Jurkat, Clone E6-1 (cell line): ENCODE measurements at places on chromosomes 11 and 22.
A peak's percentile ranks its signal among the peaks of the same experiment; 100 is the strongest.

- DNase-seq: no peak
Measured at GRCh38 chr11:77058900-77059299, 7.9 kb upstream of the CAPN5 start.

DNA sequence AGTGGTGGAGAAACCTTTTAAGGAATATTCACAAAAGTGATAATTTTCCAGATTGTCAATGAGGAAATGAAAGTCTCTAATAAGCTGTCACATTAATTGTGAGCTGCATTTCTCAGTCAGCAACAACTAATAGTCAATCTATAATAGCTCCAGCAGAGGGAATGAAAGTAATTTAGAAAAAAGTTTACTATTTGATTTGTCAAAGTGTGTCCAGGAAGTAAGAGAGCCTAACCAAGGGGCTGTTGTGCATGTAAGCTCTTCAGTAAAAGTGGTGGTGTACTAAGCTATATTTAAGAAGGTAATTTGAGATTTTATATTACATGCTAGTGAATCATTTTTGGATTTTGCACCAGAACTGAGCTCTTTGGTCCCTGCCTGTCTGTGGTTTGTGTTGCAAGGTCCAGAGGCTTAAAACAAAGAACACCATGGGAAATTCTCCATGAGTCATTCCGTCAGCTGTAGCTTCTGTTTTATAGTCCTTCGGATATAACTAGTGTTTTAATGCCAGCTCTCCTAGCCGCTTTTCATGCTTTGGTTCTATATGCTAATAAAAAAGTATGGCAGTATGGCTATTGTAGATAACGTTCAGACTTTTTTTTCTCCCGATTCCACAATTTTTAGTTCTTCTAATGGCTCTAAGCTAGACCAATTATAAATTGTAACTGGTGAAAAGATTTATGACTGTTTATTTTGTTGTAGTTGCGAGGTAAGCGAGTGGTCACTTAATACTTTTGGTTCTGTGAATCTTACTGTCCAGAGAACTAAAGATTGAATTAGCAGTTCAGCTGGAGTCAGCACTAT lies 64.6 kb downstream of the ARHGEF12 start:
- DNase-seq: no peak

DNA sequence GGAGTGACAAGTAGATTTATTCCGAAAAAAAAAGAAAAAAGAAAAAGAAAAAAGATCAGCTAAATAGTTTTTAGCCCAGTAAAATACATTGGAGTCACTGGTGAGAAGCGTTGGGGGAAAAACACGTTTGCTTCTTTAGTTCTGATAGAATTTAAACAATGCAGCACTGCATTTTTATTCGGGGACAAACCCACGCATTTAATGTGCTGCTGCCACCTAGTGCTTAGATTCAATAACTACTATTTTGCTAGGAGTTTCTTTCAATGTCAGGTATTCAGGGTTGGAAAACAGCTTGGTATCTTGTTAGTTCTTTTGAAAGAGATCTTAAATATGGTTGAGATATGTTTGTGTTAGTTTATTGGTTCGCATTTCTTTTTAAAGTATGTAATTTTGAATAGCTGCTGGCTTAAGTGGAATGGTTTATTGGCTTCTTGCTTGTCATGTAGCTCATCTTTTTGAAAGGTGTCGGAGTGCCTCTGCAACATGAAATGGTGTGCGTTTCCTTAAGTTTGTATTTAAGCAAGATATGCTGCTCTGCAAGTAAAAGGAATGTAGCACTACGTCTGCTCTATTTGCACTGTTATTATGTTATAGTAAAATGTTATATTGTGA lies 41.9 kb downstream of the SVIP start:
- peak; percentile 16 for DNase-seq

DNA sequence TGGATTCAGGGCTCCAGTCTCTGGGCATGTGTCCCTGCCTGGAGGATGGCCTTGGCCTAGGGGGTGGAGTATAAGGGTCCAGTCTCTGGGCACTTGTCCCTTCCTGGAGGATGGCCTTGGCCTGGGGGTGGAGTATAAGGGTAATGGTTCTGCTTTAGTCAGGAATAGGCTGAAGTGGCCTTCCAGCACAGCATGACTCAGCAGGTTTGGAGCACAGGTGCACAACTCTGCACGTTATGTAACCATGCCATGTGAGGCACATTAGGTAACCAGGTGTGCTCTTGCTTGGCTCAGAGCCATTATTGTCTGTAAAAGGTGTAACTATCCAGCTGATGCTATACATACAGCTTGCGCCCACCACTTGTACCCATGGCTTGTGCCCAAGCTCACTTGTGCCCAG lies 48.4 kb upstream of the POLD3 start:
- DNase-seq: peak; percentile 15

- DNase-seq: no peak
Measured at GRCh38 chr11:22703040-22703439, 36.6 kb downstream of the GAS2 start.

- no peak for DNase-seq
Measured at GRCh38 chr11:127919206-127920000, 668.0 kb downstream of the ETS1 start.

- DNase-seq: no peak
Measured at GRCh38 chr11:14886513-14886912, 5.5 kb downstream of the CYP2R1 start.

DNA sequence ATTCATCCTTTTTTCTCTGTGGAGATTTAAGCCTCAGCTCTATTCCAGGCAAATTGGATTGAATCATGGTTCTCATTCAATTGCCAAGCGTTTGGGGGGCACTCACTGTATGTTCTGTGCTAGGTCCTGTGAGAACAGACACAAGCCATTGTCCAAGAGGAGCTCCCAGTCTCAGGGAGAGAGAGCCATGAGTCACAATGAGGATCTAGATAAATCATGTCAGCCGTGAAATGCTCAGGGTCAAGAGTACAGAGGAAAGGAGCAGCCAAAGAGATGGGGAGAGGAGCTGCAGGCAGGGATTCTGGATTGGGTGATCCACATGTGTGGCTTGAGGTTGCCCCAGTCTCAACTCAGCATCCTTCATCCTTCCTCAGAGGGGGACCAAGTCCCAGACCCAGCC lies 93.6 kb downstream of the FEZ1 start:
- DNase-seq: no peak

GRCh38 chr11:46599340-46600193 lies 5.7 kb upstream of the AMBRA1 start:
- DNase-seq: no peak

- no peak for DNase-seq
Measured at GRCh38 chr11:116827461-116827860, 2.2 kb upstream of the APOC3 start.

- DNase-seq: no peak
Measured at GRCh38 chr22:42596863-42597530, 17.7 kb downstream of the POLDIP3 start.

- no peak for DNase-seq
Measured at GRCh38 chr11:77475206-77475605, 1.3 kb upstream of the PAK1 start.

DNA sequence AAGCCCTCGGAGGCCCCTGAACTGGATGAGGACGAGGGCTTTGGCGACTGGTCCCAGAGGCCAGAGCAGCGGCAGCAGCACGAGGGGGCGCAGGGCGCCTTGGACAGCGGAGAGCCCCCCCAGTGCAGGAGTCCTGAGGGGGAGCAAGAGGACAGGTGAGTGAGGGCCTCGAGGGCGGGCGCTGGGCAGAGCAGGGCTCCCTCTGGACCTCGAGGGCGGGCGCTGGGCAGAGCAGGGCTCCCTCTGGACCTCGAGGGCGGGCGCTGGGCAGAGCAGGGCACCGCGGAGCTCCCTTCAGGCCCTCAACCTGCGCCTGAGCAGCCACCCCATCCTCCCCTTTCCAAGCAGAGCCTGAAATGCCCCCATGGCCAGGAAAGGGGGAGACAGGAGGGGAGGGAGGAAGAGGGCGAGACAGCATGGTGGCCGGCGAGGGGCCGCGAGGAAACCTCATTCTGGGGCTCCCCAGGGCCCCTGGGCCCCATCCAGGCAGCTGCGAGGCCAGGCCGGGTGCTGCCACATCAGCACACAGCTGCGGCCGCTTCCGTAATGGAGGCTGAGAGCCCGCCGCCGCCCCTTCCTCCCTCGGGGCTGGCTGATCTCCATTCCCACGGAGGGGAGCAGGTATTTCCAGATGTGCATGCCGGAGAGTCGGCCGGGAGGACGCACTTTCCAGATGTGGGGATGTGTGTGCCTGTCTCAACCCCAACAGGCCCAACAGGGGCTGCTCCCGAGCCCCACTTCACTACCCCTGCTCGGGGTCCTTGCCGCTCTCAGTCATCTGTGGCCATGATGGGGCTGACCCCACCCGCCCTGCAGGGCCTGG lies 10.0 kb downstream of the PRR33 start:
- DNase-seq: no peak

GRCh38 chr22:47609653-47610052 lies 847.2 kb downstream of the TBC1D22A start:
- DNase-seq: no peak

DNA sequence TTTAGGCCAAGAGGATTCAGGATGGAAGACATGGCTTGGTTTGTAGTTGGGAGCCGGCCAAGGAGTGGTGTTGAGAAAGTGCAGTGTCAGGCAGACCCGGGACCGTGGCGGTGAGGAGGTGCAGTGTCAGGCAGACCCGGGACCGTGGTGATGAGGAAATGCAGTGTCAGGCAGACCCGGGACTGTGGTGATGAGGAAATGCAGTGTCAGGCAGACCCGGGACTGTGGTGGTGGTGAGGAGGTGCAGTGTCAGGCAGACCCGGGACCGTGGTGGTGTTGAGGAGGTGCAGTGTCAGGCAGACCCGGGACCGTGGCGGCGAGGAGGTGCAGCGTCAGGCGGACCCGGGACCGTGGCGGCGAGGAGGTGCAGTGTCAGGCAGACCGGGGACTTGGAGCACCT lies 59.7 kb downstream of the LRP5 start:
- DNase-seq: no peak

GRCh38 chr11:108965306-108966001 lies 300.6 kb downstream of the DDX10 start:
- DNase-seq: no peak

DNA sequence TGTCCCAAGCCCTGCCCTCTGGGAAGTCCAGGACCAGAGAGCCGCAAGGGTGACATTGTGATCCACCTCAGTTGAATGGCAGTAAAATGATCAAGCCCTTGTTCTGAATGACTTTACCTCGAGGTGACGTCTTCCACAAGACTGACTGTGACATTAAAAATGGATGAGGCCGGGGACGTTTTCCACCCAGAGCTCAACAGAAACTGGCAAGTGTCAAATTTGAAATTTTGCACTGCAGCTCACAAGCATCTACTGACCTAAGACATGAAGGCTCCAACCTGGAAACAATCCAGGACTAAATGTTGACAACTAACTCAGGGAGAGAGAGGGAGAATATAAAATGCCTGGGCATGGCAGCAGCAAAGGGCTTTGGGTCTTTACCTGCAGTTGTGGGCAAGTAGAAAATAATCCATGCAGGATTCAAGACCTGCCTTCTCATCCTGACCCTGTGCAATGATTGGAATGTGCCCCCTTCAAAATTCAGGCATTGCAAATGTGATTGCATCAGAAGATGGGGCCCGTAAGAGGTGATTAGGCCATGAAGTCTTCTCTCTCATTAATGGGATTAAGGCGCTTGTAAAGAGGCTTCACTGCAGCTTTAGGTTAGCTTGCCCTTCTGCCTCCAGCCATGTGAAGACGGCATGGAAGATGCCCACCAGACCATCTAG lies 33.6 kb upstream of the CLMP start:
- DNase-seq: no peak

- DNase-seq: no peak
Measured at GRCh38 chr11:2711161-2711560, 11.4 kb upstream of the KCNQ1OT1 start.

DNA sequence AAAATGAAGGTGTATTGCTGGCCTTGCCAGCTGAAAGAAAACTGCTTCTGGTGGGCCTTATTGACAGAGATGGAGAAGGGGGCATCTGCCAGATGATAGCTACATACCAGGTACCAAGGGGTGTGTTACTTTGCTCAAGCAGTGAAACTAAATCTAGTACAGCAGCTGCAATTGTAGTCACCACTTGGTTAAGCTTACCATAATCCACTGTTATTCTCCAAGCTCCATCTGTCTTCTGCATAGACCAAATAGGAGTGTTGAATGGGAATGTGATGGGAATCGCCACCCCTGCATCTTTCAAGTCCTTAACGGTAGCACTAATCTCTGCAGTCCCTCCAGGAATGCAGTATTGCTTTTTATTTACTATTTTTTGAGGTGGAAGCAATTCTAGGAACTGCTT lies 45.8 kb upstream of the LIN7C start:
- no peak for DNase-seq

- DNase-seq: no peak
Measured at GRCh38 chr11:24667353-24667968, 170.6 kb downstream of the LUZP2 start.

- no peak for DNase-seq
Measured at GRCh38 chr11:92453055-92453454, 228.4 kb downstream of the FAT3 start.

- no peak for DNase-seq
Measured at GRCh38 chr11:60513496-60514460, 1.4 kb upstream of the MS4A13 start.

- no peak for DNase-seq
Measured at GRCh38 chr11:11864803-11865202, 23.0 kb downstream of the USP47 start.

- DNase-seq: no peak
Measured at GRCh38 chr22:40603088-40603605, 33.4 kb downstream of the MRTFA start.

DNA sequence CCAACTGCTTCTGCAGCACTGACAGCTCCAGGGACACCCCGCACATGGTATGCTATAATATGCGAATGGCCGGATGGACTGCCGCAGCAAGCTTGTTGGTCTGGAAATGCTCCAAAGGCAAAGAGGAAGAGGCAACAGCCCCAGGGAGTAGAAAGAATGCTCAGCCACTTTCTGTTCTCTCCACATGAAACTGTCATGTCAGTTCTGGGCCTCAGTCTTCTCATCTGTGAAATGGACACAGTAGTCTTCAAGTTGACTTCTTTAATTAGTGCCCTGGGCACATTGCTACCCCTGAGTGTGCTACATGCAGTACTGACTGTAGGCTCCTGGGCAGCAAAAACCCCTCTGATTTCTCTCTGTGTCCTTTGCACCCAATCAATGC lies 19.9 kb downstream of the IL10RA start:
- no peak for DNase-seq

- DNase-seq: no peak
Measured at GRCh38 chr11:45045683-45046471, 95.2 kb upstream of the TP53I11 start.

- no peak for DNase-seq
Measured at GRCh38 chr11:106785913-106786650, 232.2 kb downstream of the GUCY1A2 start.

DNA sequence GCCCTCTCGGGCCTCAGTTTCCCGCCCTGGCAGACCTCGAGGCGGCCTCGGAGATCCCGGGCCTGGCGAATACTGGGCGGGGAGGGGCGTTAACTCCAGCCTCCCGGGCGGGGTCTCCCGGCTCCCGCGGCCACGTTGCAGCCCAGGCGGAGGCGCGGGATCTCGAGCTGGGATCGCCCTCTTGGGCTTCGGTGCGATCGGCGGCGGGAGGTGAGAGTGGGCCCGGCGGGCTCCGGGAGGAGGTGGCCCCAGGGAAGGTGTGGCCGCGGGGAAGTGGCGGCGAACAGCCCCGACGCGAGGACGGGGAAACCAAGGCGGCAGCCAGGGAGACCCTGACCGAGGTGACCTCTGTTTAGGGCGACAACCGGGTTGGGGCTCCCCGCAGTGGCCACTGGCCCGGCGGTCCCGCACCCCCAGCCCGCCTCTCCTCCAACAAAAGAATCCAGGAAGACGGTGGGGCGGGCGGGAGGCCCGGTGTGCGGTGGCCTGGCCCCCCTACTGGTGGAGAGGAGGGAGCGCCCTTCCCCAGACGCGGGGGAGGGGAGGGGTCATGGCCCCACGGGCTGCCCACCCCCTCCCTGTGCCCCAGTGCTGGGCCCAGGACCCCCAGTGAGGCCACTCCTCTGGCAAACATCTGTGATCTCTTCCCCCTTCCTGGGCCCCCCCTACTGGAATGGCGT lies at the start of gene PHETA2:
Gene PHETA2, plus strand, starts transcription at position 117 of the 680 bp plus-strand sequence. CDS start 3,046 bp downstream, outside the sequence.
- no peak for DNase-seq
